Stimulated activated CD8-positive, alpha-beta memory T cell treated with anti-CD3 and anti-CD28 coated beads, Interleukin-15, amount 100 ng/mL, for 4 hours (primary cell): ENCODE measurements at places on chromosomes 12 and 14.
A peak's percentile ranks its signal among the peaks of the same experiment; 100 is the strongest.

DNA sequence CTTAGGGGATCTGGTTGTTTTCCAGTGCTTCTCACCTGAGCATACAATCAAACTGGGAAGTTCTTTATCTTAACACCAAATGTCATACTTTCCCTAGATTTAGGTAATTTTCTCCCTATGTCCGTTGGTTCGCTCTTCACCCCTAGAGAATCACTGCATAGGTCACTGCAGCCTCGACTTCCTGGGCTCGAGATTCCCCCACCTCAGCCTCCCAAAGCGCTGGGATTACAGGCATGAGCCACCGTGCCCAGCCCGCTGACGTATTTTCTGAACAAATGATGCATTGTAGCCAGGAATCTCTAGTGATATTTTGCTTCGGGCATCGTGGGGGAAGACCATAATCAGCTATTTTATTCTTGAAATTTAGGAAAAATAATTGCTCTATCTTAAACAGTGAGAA lies 1.1 kb upstream of the RPL41 start:
- no peak for DNase-seq

DNA sequence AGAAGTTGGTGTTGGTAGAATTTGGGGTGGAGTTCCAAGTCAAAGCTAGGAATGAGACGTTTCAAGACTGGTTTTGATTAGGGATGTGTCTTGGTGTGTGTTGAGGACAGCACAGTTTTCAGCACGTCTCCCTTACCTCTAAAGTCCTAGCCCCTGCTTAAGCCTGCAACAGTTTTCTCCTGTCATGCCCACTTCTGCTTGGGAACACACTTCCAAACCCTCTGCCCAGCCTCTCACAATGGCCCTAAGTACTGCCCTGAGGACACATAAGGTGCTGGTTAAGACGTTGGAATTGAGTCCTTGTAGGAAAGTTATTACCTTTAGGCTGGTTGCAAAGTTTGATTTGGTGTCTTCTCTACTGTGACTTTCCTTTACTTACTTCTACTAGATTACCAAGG lies 710 bp upstream of the BMAL2 start:
- DNase-seq, result no peak

GRCh38 chr12:19842116-19842515 lies 402.8 kb downstream of the AEBP2 start:
- no peak for DNase-seq

- DNase-seq, result no peak
These were observed 15.2 kb downstream of the SCNN1A start for GRCh38 chr12:6360080-6360571.

DNA sequence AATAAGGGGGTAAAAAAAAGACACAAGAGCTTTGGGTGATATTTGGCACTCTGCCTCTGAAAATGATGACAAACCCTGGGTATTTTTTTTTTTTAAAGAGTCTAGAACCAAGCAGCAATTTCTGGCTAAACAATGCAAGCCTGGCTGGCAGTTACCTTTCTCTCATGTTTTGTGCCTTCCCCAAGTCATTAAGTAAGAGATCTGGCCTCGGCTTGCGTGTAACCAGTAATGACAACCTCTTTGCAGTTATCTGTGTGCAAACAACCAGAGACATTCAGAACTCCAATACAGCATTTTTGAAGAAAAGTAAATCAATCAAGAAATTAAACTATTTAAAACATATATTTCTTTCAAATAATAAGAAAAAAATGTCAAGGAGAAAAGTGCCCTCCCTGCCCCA lies 167.5 kb downstream of the KCNC2 start:
- no peak for DNase-seq

GRCh38 chr12:104569346-104570173 lies 112.8 kb downstream of the CHST11 start:
- DNase-seq, result peak; percentile 22

- no peak for DNase-seq
These were observed 2.1 kb upstream of the SLC11A2 start for GRCh38 chr12:51028126-51028812.

DNA sequence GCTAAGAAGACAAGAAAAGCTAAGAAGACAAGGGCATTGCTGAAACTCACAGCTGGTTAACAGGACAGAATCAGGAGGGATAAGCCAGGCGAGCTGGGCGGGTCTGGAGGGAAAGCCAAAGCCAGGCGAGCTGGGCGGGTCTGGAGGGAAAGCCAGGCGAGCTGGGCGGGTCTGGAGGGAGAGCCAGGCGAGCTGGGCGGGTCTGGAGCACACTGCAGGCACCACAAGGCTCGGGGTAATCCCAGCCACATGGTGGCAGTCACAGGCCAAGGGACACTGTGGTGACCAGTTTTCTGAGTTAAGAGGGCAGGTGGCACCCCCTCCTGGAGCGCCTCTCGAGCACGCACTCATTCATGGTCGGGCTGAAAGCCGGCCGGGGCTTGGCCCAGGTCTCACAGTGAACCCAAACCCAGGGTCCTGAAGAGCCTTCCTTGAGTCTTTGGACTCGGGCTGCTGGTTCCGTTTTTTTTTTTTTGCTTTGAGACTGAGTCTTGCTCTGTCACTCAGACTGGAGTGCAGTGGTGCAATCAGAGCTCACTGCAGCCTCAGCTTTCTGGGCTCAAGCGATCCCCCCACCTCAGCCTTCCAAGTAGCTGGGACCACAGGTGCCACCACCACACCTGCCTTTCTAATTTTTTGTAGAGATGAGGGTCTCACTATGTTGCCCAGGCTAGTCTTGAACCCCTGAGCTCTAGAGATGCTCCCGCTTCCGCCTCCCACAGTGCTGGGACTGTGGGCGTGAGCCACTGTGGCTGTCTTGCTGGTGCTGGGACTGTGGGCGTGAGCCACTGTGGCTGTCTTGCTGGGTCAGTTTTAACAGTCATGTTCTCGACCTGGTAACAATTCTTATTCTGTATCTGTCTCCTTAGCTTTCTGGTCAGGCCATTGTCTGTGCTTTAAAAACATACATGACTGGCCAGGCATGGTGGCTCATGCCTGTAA lies 40.2 kb downstream of the HSP90AA1 start:
- no peak for DNase-seq

DNA sequence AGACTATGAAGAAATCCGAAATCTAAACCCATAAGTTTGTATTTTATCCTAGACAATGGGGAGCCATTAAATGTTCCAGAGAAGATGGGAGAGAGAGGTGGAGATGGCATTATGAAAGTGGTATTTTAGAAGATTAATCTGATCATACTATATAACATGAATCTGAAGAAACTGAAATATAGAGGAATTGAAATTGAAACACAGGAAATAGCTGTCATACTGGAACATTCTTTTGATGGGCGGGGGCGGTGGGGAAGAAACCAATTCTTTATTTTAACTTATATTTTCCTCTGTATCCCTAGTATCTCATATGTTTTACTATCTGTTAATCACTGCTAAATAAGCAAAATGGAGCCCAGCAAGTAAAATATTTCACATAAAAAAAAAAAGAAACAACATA lies 27.0 kb upstream of the FOXN3 start:
- DNase-seq, result no peak

DNA sequence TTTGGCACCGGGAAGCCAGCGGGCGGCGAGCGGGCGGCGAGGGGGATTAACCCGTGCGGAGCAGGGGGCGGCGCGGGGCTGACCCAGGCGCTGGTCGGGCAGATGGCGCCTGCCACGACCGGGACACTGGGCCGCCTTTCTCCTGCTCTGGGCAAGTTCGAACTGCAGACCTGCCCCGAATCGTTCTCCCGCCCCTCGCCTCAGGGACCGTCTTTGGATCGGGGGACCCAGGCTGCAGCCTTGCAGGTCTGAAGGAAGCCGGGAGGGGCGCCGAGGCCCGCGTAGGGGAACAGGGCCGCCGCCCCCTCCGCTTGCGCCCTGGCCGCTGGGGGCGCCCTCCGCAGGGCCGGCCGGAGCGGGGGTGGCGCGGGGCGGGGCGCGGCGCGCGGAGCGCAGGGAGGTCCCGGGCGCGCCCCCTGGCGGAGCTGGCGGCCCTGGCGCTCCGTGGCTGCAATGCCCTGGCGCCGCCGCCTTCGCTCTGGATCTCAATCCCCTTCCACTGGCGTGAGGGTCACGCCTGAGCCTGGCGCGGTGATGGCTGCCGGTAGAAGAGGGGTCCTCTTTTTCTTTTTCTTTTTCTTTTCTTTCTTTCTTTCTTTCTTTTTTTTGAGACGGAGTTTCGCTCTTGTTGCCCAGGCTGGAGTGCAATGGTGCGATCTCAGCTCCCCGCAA lies 449 bp upstream of the LTBP2 start:
- peak; percentile 37 for DNase-seq

- no peak for DNase-seq
These were observed 69.8 kb downstream of the HMGA2 start for GRCh38 chr12:65894088-65894487.

GRCh38 chr12:49943625-49943960 lies 6.9 kb upstream of the AQP2 start:
- DNase-seq, result no peak

GRCh38 chr12:2409656-2410265 lies 357.0 kb downstream of the CACNA1C start:
- DNase-seq, result no peak

DNA sequence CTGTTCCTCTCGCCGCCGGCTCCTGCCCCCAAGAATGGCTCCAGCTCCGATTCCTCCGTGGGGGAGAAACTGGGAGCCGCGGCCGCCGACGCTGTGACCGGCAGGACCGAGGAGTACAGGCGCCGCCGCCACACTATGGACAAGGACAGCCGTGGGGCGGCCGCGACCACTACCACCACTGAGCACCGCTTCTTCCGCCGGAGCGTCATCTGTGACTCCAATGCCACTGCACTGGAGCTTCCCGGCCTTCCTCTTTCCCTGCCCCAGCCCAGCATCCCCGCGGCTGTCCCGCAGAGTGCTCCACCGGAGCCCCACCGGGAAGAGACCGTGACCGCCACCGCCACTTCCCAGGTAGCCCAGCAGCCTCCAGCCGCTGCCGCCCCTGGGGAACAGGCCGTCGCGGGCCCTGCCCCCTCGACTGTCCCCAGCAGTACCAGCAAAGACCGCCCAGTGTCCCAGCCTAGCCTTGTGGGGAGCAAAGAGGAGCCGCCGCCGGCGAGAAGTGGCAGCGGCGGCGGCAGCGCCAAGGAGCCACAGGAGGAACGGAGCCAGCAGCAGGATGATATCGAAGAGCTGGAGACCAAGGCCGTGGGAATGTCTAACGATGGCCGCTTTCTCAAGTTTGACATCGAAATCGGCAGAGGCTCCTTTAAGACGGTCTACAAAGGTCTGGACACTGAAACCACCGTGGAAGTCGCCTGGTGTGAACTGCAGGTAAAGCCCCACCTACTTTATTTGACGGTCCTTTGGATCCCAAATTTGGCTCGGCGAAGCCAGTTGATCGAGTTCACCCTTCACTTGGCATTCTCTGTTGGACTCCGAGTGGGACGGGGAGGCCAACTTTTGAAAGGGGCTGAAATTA lies 1.5 kb downstream of the WNK1 start:
- DNase-seq, result no peak

- DNase-seq, result no peak
These were observed 364.8 kb downstream of the CACNA1C start for GRCh38 chr12:2417481-2418160.

DNA sequence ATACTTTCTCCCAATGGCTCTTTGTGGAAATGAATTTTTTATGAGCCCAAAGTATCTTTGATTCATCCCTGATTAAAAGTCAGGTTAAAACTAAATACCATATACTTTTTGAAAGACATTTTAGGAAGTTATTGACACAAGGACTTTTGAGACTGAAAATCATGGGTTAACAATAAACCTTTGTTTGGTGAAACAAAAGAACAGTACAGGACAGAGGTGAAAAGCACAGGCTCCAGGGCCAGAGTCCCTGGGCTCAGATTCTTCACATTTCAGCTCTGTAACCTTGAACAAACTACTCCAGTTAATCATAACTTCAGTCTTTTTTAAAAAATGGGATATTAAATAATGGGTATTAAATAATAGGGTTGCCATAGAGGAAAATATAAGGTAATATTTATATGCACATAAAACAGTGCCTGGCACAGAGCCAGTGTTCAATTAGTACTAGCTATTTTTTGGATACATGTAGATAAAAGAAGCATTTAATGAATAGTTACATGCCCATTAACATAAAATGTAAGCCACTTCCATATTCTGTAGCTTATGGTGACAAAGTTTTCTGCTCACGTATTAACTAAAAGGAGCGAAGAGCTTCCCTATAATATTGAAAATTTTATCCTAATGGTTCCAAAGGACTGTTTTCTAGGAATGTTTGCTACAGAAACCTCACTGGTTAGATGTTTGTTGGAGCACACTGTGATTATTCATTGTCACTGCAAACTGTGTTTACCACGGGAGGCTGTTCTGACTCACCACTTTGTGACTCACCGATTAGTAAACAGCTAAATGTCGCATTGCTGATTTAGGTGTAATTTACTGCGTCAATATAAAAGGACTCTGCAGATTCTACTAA lies 255.4 kb downstream of the DAD1 start:
- DNase-seq, result no peak

- DNase-seq, result no peak
These were observed 319.0 kb downstream of the FOXG1 start for GRCh38 chr14:29085546-29085945.

- no peak for DNase-seq
These were observed 5.7 kb upstream of the CAND1 start for GRCh38 chr12:67263471-67263870.

GRCh38 chr12:46919666-46920400 lies 94.0 kb upstream of the SLC38A4 start:
- DNase-seq, result no peak
